Karpas-422 (cell line): ENCODE measurements at places on chromosomes 7 and 10. TPM values are rescaled to one million over a fixed set of nuclear protein-coding genes. Genes with fewer than 3 reads are reported as not detected.

Gene USP6NL
- 54.3 and 63.9 TPM in 2 replicates for total RNA-seq

Gene NRP1
- 0.71 TPM in 1 of 2 replicates, not detected in the other for total RNA-seq

Gene AMPH
- total RNA-seq: not detected in 2 replicates

Gene TRPV5
- total RNA-seq: not detected in 2 replicates

Gene TMEM176A
- total RNA-seq: not detected in 2 replicates

Gene CCDC172
- not detected in 2 replicates for total RNA-seq

Gene ATP6V1F
- 184 and 208 TPM in 2 replicates for total RNA-seq

Gene PKD1L1
- 0.90 and 2.8 TPM in 2 replicates for total RNA-seq

Gene SIRT1
- total RNA-seq: 14.9 and 29.0 TPM in 2 replicates

GRCh38 chr7:45238806-45239205 lies 81.2 kb downstream of the RAMP3 start:
- no peaks in the 10 kb centered on the region for H3K27me3 ChIP-seq
- H3K36me3 ChIP-seq: no peaks in the 10 kb centered on the region
- H3K4me3 ChIP-seq: no peak overlapping the region
- H3K27ac ChIP-seq: no peak overlapping the region
- no peak for DNase-seq
- H3K4me1 ChIP-seq: no peaks in the 10 kb centered on the region

- no peaks in the 10 kb centered on the region for H3K27me3 ChIP-seq
- no peak overlapping the region for H3K27ac ChIP-seq
- H3K36me3 ChIP-seq: no peaks in the 10 kb centered on the region
- H3K4me1 ChIP-seq: peaks cover 5% of the 10 kb centered on the region; the same call in 1 of the 2 replicates
Observed at GRCh38 chr7:98165827-98166667, 45.2 kb upstream of the BHLHA15 start.

DNA sequence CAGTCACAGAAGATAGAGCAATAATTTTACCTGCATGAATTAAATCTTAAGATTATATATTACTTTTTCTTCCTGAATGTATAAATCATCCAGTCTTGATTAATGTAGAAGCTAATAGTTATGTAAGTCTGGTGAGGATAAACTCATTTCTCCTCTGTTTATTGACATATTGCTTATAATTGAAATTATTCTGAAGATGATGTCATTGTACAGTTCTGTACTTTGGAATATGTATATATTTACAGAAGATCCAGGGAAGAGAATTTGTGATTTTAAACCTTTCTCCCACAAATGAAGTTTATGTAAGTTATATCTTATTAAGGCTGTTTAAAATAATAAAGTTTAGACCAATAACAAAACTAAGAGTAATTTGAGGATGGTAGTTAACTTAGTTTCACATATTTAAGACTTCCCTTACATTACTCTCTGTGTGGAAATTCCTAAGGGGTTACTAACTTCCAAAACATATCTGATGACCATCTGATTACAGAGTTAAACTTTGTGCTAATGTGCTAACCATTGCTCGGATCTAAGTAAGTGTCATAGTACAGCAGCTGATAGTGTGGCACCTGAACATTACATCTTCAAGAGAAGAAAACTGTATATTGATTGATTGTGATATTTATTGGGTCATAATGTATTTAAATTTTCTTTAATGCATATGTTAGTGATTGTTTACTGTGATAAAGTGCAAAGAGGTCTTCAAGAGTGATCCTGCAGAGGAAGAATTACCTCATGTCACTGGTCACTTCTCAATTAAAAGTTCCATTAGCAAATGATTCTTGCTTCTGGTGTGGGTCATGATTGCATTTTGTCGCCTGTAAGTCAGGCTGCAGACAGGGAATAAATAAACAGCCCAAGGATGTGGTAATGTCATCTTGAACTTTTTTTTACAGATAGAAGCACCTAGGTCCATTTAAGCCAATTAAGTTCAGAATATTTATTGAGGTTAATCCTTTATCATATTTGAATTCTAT lies 96.9 kb downstream of the UBE3C start:
- H3K36me3 ChIP-seq: peaks cover 85% of the 10 kb centered on the region
- no peaks in the 10 kb centered on the region for H3K4me1 ChIP-seq
- no peaks in the 10 kb centered on the region for H3K27me3 ChIP-seq
- no peak overlapping the region for H3K4me3 ChIP-seq
- no peak overlapping the region for H3K27ac ChIP-seq

GRCh38 chr10:12243864-12244620 lies 48.1 kb downstream of the CDC123 start:
- no peak overlapping the region for H3K4me3 ChIP-seq
- no peak overlapping the region for H3K27ac ChIP-seq
- H3K4me1 ChIP-seq: peaks cover 36% of the 10 kb centered on the region
- peaks cover 33% of the 10 kb centered on the region for H3K36me3 ChIP-seq
- no peaks in the 10 kb centered on the region for H3K27me3 ChIP-seq

- H3K4me3 ChIP-seq: no peak overlapping the region
- no peaks in the 10 kb centered on the region for H3K4me1 ChIP-seq
- no peaks in the 10 kb centered on the region for H3K27me3 ChIP-seq
Observed at GRCh38 chr7:31101544-31101943, 49.4 kb downstream of the ADCYAP1R1 start.

- H3K27me3 ChIP-seq: no peaks in the 10 kb centered on the region
- peak; percentile 91 for DNase-seq
- H3K27ac ChIP-seq: no peak overlapping the region
- peaks cover 78% of the 10 kb centered on the region for H3K36me3 ChIP-seq
- no peaks in the 10 kb centered on the region for H3K4me1 ChIP-seq
- H3K4me3 ChIP-seq: no peak overlapping the region
Observed at GRCh38 chr10:112140110-112140970, 43.2 kb downstream of the GPAM start.

DNA sequence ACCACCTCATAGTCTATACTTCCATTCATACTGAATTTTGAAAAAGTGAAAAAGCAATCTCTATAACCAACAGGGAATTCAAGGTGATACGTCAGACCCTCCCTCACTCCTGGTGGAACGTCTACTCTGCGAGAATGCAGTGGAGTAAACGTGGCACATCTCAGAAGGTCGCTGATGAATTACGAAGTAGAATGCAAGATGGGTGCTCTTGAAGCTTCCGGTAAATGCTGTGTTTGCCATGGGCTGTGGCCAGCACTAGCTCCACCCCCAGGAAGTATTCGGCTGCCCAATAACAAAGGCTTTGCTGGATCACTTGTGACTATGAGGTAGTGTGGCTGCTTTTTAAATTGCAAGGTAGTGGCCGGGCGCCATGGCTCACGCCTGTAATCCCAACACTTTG lies 226.0 kb downstream of the PRPF18 start:
- no peaks in the 10 kb centered on the region for H3K36me3 ChIP-seq
- H3K27me3 ChIP-seq: no peaks in the 10 kb centered on the region
- H3K4me3 ChIP-seq: no peak overlapping the region
- no peak for DNase-seq
- H3K27ac ChIP-seq: no peak overlapping the region
- no peaks in the 10 kb centered on the region for H3K4me1 ChIP-seq

DNA sequence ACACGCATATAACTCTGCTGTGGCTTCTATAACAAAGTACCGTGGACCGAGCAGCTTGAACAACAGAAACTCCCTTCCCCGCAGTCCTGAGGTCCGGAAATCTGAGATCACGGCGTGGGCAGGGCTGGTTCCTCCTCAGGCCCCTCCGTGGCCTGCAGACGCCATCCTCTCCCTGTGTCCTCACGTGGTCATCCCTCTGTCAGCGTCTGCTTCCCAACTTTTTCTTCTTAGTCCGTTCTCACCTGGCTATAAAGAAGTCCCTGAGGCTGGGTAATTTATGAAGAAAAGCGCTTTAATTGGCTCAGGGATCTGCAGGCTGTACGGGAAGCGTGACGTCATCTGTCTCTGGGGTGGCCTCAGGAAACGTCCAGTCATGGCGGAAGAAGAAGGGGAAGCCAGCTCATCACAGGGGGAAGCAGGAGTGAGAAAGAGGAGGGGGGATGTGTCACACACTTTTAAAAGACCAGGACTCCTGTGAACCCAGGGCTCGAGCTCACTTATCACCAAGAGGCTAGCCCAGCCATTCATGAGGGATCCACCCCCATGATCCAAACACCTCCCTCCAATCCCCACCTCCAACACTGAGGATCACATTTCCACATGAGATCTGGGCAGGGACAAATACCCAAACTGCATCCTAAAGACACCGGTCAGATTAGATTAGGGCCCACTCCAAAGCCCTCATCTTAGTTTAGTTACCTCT lies 91.2 kb upstream of the INSIG1 start:
- peaks cover 26% of the 10 kb centered on the region for H3K4me1 ChIP-seq
- H3K36me3 ChIP-seq: no peaks in the 10 kb centered on the region
- H3K4me3 ChIP-seq: peak overlapping the region; percentile 84
- H3K27me3 ChIP-seq: no peaks in the 10 kb centered on the region
- peak overlapping the region; percentile 94 for H3K27ac ChIP-seq
- DNase-seq: peak; percentile 94

- no peak overlapping the region for H3K27ac ChIP-seq
- no peaks in the 10 kb centered on the region for H3K27me3 ChIP-seq
- H3K4me3 ChIP-seq: no peak overlapping the region
- DNase-seq: no peak
- no peaks in the 10 kb centered on the region for H3K36me3 ChIP-seq
Observed at GRCh38 chr10:19817231-19817933, 1.1 kb downstream of the PLXDC2 start.

- no peak for DNase-seq
- H3K4me1 ChIP-seq: peaks cover 7% of the 10 kb centered on the region
- no peak overlapping the region for H3K27ac ChIP-seq
- no peaks in the 10 kb centered on the region for H3K36me3 ChIP-seq
Observed at GRCh38 chr10:88273567-88273966, 309.6 kb downstream of the RNLS start.

DNA sequence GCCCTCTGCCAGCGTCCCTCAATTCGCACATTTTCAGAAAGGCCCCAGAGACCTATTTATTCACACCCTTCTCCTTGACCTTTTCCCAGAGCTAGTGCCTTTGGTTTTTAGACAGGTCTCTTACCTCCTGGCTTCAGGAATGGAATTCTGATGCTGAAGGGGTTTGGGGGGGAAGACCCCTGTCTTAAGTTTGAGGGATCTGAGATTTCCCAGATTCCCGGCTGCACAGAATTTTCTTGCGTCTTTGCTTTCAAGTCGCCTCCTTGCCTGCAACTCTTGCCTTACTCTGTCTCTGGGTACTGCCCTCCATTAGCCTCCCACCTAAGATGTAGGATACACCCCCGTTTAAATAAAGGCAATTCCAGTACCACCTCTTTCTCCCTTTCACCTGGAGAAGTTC lies 1.9 kb downstream of the GATA3 start:
- H3K27me3 ChIP-seq: no peaks in the 10 kb centered on the region
- no peak for DNase-seq
- H3K36me3 ChIP-seq: no peaks in the 10 kb centered on the region
- no peak overlapping the region for H3K27ac ChIP-seq
- no peak overlapping the region for H3K4me3 ChIP-seq

- H3K4me3 ChIP-seq: no peak overlapping the region
- no peaks in the 10 kb centered on the region for H3K27me3 ChIP-seq
- H3K36me3 ChIP-seq: no peaks in the 10 kb centered on the region
- no peak for DNase-seq
Observed at GRCh38 chr7:108463613-108464012, 7.4 kb upstream of the NRCAM start.

- no peak for DNase-seq
- no peaks in the 10 kb centered on the region for H3K36me3 ChIP-seq
- no peak overlapping the region for H3K4me3 ChIP-seq
- H3K27ac ChIP-seq: no peak overlapping the region
- H3K27me3 ChIP-seq: no peaks in the 10 kb centered on the region
- H3K4me1 ChIP-seq: no peaks in the 10 kb centered on the region
Observed at GRCh38 chr7:48182718-48183369, 11.6 kb downstream of the ABCA13 start.

GRCh38 chr10:56318816-56319215 lies 42.2 kb downstream of the ZWINT start:
- no peak overlapping the region for H3K4me3 ChIP-seq
- H3K27ac ChIP-seq: no peak overlapping the region
- DNase-seq: no peak
- H3K36me3 ChIP-seq: no peaks in the 10 kb centered on the region

DNA sequence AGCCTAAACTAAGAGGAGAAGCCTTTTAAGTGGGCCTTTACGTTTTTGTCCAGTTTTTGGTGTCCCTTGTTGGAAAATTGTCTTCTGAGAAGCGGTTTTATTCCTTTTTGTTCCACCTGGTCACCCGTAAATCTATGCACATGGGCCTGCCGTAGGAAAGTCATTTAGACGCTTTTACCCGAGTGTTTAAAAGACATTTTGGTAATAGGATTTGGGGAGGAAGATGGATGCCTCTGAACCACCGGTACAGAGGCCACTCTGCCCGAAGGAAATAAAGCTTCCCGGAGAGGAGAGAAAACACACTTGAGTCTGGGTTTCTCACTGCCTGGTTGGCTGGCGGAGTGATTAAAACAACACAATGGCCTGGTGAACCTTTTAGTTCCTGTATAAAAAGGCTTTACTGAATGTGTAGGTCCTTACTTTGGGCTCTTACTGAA lies 760 bp downstream of the THNSL1 start:
- H3K36me3 ChIP-seq: no peaks in the 10 kb centered on the region
- DNase-seq: no peak
- no peaks in the 10 kb centered on the region for H3K4me1 ChIP-seq
- H3K4me3 ChIP-seq: no peak overlapping the region
- no peaks in the 10 kb centered on the region for H3K27me3 ChIP-seq

- H3K4me1 ChIP-seq: no peaks in the 10 kb centered on the region
- H3K4me3 ChIP-seq: no peak overlapping the region
- H3K27ac ChIP-seq: no peak overlapping the region
- no peaks in the 10 kb centered on the region for H3K27me3 ChIP-seq
- no peak for DNase-seq
Observed at GRCh38 chr7:81669476-81670105, 100.3 kb downstream of the HGF start.

- H3K27me3 ChIP-seq: no peaks in the 10 kb centered on the region
- no peak overlapping the region for H3K4me3 ChIP-seq
- H3K4me1 ChIP-seq: no peaks in the 10 kb centered on the region
- no peak overlapping the region for H3K27ac ChIP-seq
- H3K36me3 ChIP-seq: no peaks in the 10 kb centered on the region
Observed at GRCh38 chr10:109430043-109430760, 493.1 kb downstream of the XPNPEP1 start.

- no peak overlapping the region for H3K4me3 ChIP-seq
- DNase-seq: no peak
- no peak overlapping the region for H3K27ac ChIP-seq
- H3K36me3 ChIP-seq: no peaks in the 10 kb centered on the region
- no peaks in the 10 kb centered on the region for H3K27me3 ChIP-seq
- no peaks in the 10 kb centered on the region for H3K4me1 ChIP-seq
Observed at GRCh38 chr10:89879121-89879520, 177.7 kb downstream of the KIF20B start.

GRCh38 chr10:80518143-80518806 lies 19.4 kb upstream of the SH2D4B start:
- H3K36me3 ChIP-seq: no peaks in the 10 kb centered on the region
- H3K4me1 ChIP-seq: no peaks in the 10 kb centered on the region

DNA sequence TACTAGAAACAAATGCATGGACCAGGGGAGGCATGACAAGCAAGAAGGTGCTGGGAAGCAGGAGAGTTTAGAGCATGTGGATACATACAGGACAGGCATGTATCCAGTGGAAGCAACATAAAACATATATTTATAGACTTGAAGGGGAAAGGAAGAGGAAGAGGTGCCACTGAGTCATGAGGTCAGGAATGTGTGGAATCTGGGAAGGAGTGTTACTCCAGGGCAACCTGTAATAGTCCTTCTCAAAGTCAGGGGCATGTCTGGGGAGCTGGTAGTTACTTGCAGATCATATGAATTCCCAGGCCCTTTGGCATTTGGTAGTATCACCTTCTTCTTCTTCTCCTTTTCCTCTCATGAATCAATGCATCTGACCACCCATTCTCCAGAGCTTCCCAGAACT lies 246.6 kb downstream of the XPNPEP1 start:
- H3K27me3 ChIP-seq: no peaks in the 10 kb centered on the region
- DNase-seq: no peak
- no peak overlapping the region for H3K27ac ChIP-seq
- H3K36me3 ChIP-seq: no peaks in the 10 kb centered on the region
- no peak overlapping the region for H3K4me3 ChIP-seq

- no peak overlapping the region for H3K27ac ChIP-seq
- no peaks in the 10 kb centered on the region for H3K36me3 ChIP-seq
- H3K4me3 ChIP-seq: no peak overlapping the region
- DNase-seq: no peak
- no peaks in the 10 kb centered on the region for H3K27me3 ChIP-seq
Observed at GRCh38 chr7:24129597-24129996, 154.4 kb upstream of the NPY start.
